ENCODE measurements at places on chromosomes 5 and 9.

DNA sequence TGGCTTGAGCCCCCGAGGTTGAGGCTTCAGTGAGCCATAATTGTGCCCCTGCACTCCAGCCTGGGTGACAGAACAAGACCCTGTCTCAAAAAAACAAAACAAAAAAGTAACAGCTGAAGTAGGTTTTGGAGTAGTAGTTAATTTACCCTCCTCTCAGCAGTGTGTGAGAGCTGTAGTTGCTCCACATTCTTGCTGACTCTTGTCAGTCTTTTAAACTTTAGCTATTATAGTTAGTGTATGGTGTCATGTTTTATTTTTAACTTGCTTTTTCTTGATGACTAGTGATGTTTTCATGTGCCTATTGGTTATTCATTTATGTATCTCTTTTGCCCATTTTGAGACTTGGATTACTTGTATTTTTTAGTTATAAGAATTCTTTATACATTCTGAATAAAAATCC is 52.9 kb upstream of the DHFR start:
- no peak for DNase-seq

- no peak for DNase-seq
Observed at GRCh38 chr9:18056993-18057369, 417.0 kb upstream of the ADAMTSL1 start.

- no peak for DNase-seq
Observed at GRCh38 chr5:71887680-71888079, 168.6 kb downstream of the CARTPT start.

GRCh38 chr9:23290973-23291372 is 535.1 kb downstream of the ELAVL2 start:
- no peak for DNase-seq

- DNase-seq: no peak
Observed at GRCh38 chr5:103243665-103244064, 14.9 kb upstream of the MACIR start.

DNA sequence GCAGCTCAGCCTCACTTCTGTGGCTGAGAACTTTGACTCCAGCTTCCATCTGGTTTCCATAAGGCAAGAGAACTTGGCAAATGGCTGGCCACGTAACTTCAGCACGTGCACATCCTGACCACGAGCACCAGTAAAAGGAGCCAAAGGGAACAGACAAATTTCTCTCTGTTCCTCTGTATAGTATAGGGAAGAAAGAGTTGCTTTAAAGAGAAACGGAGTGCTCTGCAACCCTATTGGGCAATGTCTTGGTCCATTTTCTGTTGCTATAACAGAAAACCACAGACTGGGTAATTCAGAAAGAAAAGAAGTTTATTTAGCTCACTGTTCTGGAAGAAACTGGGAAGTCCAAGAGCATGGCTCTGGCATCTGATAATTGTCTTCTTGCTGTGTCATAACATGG is 558.7 kb downstream of the ACTL7B start:
- DNase-seq: no peak

Measured in stimulated activated CD4-positive, alpha-beta T cell treated with anti-CD3 and anti-CD28 coated beads, Interleukin-1b, Interleukin-23, amount 100 ng/mL, for 24 hours (primary cell).